ENCODE measurements at places on chromosomes 1 and 21.

- no peak for DNase-seq
Measured at GRCh38 chr1:203799971-203800370, 4.5 kb downstream of the ZBED6 start.

DNA sequence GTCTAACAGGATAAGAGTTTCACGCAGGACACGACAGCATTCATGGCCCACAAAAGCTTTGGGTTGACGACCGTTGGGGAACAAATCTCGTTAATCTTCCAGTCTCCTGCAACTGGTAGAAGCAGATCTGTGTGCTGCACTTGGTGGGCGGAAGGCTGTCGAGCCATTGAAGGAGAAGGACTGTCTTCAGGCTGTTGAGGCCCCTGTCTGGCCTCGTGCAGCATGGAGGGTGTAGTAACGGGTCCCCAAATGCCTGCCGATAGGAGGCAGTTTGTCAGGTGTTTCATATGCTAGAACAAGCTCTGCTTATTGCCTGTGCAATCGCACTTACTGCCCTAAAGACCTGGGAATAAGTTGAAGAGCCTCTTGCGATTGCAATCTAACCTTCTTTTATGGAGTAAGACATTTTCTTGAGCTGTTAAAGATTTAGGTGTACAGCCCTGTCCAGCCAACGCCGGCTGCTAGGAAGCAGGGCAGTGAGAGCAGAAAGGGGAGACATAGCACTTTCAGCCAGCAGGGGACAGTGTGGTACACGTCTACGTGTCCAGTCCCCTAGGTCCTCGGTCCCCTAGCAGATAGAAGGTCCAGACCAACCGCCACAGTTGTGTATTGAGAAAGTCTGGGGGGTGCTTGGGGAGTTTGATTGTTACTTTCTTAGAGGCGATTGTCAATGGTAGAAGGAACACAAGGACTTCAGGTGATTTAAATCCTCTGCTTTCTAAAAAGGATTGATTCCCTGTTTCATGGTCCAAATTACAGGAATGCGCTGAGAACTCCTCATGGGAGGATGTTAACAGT is 102.3 kb upstream of the TMPRSS2 start:
- no peak for DNase-seq

DNA sequence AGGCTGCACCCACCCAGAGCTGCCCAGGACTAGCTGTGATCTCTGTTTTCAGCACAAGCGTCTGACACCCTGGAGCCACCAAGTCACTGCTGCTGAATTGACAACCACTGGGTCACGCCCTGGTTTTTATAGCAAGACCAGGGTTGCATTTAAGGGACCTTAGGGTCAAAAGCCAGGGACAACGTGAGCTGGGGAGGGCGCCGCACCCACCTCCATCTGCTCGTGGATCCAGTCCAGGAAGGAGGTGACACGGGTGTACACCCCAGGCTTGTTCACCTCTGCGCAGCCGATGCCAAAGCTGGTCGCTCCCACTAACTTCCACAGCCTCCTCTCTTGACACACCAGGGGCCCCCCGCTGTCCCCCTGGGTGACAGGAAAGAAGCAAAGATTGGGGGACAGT is 9.2 kb upstream of the TFF1 start:
- DNase-seq = no peak

DNA sequence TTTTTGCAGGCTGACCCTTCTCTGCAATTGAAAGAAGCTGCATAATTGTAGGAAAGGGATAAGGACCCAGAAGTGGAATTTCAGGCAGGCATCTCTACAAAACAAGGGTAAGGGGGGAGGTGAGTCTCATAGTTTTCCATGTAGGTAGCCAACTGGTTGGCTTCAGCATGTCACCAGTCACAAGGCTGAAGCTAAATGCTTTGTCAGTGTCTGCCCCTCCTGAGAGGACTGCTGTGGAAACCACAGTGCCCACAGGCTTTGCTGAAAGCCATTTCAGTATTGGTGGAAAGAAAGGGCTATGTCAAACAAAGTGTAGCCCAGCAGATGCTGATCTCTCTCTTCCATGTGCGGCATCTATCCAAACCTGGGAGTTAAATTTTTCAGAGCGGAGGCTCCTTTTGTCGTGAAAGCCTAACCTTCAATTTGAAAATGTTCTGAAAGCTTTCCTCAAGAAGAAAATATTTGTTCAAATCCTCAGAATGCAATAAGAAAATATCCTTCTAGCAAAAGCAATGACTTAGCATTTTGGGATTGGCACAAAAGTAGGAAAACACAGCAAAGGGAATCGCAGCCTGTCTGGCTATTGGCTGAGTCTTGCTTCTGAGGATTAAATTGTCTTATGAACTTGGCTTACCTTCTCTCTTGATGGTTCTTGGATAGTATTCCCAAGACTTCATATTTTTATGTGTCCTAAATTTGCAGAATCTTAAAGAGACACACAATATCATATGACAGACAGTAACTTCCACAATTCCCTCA is 591.7 kb downstream of the PLPP3 start:
- DNase-seq = no peak

DNA sequence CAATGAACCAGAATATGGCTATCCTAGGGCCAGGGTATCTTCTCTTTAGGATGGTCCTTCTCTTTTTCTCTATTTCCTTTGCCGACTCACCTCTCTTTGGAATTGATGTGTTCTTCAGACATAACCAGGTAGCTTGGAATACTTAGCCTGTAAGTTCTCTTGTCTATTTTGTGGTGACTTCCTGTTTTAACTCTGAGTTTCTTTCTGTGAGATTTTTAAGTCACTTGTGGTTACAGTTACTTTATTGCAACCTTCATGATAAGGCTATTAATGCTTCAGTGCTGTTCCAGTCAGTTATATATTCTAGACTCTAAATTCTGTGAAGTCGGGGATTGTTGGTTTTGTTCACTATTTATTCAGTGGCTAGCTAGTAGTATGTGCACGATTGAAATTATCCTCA is 46.2 kb downstream of the DISP1 start:
- no peak for DNase-seq

DNA sequence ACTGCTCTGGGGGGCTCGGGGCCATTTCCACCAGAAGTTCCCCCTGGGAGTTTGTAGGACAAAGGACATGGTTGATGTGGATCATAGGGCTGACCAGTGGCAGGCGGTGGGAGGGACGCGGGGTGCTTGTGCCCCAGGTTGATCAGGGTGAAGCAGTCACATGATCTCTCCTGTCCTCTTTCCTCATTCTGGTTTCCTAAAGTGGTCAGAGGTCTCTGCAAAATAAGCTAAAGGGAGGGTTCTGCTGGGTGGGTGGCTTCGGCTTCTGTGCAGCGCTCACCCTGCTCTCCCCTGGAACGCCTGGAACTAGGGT is 9.2 kb downstream of the PDXK start:
- no peak for DNase-seq

GRCh38 chr21:37766129-37766528 is 150.1 kb downstream of the KCNJ6 start:
- DNase-seq = no peak

GRCh38 chr1:62301726-62302390 is 17.4 kb downstream of the KANK4 start:
- no peak for DNase-seq

- DNase-seq = no peak
Measured at GRCh38 chr1:199545780-199546179, 481.7 kb upstream of the NR5A2 start.

DNA sequence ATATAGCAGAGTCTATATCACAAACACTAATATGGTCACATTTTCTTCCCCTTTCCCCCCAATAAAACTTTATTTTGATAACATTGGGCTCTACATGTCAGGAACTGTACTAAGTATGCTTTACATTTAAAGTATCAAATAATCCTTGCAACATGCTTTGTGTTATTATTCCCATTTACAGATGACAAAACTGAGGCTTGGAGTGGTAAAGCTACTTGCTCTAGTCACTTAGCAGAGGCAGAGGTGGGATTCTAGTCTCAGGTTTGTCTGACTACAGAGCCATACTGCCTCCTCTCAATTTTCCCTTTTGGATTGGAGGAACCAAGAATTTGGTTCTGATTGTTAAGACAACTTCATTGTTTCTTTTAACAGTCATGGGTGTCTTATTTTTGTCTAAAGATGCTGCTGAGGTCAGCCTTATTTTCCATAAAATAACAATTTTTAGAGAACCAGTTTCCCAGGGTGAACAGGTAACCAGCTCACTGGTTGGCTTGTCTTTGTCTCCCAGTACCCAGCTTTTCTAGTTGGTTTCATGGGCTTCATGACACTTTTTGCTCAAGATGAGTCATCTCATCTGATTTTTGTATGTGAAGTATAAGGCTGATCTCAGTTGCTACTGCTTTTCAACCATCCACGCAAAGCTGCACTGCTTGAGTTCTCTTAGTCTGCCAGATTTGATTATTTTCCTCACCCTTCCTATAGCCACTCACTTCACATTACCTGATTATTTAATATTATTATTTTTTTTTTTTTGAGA is 81.0 kb upstream of the ARID1A start:
- no peak for DNase-seq

GRCh38 chr1:8396083-8396785 is 78.3 kb downstream of the SLC45A1 start:
- no peak for DNase-seq

DNA sequence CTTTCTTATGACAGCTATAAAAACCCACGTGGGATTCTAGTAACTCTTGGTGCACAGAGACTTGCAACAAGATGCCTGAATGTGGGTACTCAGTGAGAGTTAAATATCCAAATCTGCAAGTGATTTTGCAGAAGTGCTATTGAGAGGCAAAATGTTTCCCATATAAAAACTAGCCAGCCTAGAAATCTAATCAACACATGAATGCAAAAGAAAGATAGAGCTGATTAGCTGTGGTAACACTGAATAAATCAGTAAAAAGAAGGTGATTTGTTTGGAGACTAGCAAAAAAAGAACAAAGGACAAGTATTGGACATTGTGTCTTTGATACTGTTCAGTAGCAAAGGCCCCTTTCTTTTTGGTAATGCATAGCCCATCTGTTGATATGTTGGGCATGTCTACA is 213.7 kb upstream of the SGIP1 start:
- no peak for DNase-seq

Data from NCI-H1048 (cell line).